ENCODE measurements at places on chromosomes 11 and 22.

DNA sequence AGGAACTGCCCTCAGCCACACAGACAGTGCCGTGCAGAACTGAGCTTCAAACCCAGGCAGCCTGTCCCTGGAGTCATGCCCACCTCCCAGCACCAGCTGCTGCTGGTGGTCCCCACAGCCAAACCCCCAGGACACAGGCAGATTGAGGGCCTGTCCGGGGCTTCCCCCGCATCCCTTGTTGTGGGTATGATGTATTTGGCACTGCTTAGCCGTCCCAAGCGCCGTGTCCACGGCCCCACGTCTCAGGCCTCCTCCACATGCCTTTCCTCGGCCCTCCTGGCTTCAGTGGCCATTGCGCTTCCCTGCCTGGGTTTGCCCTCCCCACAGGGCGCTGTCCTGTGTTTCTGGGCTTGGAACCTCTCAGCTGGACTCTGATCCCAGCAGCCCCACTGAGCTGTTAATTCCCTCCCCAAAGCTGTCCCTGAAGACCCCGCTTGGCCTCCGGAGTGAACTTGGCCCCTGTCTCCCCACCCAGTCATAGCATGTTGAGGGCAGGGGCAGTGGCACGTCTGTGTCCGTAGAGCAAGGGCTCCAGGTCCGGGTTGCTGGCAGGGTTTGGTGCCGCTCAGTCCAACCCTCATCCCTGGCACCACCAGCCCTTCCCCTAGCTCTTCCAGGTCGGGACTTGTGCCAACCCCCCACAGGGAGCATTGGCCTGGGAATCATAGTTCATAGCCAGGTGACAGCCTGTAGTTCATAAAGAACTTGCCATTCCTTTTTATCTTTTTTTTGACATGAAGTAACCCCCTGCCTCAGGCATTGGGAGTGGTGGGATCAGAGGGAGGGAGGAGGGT, 34.5 kb upstream of the TEF start:
- DNase-seq = no peak

GRCh38 chr22:17411213-17411612, 42.0 kb downstream of the CECR2 start:
- DNase-seq = no peak

GRCh38 chr22:40108396-40108795, 69.3 kb upstream of the TNRC6B start:
- no peak for DNase-seq

DNA sequence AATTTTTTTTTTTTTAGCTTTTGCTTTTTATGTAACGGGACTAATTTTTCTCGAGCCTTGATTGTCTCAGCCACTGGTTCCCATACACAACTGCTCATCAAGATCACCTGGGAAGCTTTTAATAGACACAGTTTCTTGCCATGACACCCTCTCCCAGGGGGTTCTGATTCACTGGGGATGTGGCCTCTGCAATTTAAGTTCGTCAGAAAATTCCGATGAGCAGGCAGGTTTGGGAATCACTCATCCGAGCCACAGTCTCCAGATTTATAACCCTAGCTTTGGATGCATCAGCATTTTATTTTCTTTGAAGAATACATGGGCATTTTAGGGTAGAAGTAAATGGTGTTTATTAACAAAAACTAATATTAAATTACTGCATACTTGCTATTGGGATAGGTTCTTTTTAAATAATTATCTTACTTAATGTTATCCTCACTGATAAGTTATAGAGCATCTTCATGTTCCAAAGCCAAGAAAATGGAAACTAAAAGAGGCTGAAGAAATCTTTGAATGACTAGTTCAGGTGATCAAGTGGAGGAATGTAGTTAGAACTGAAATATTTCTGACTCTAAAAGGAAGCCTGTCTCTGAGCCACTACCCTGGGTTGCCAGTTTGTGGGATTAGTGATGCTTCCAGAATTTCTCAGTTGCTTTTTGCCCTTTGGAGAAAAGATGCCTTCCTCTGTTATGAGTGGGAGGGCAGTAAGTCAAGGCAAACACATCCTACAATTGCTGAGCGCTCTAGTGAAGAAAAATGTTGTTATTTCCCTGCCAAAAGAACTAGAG, 319.0 kb downstream of the DDX10 start:
- no peak for DNase-seq

GRCh38 chr11:9596926-9597464, 23.5 kb downstream of the WEE1 start:
- no peak for DNase-seq

- DNase-seq = peak; percentile 50
Observed at GRCh38 chr22:42801252-42802080, 55.6 kb downstream of the ARFGAP3 start.

- DNase-seq = no peak
Observed at GRCh38 chr22:48576333-48577013, 1251.2 kb downstream of the BRD1 start.

DNA sequence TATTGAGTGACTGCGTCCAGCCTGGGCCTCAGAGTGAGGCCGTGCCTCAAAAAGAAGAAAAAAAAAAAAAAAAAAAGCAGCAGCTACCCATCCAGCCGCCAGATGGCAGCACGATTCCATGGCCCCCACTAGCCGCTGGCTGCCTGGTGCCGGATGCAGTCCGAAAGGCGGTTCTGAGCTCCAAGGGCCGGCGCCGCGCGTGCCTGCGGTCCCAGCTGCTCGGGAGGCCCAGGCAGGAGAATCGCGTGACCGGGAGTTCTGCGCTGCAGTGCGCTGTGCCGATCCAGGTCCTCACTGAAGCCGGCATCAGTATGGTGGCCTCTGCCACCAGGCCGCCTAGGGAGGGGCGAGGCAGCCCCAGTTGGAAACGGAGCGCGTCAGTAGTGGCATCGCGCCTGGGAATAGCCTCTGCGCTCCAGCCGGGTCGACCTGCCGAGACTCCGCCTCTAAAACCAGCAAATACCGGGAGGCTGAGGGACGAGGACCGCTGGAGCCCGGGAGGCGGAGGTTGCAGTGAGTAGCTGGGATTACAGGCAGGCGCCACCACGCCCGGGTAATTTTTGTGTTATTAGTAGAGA, 19.3 kb downstream of the SCARF2 start:
- DNase-seq = peak; percentile 88

DNA sequence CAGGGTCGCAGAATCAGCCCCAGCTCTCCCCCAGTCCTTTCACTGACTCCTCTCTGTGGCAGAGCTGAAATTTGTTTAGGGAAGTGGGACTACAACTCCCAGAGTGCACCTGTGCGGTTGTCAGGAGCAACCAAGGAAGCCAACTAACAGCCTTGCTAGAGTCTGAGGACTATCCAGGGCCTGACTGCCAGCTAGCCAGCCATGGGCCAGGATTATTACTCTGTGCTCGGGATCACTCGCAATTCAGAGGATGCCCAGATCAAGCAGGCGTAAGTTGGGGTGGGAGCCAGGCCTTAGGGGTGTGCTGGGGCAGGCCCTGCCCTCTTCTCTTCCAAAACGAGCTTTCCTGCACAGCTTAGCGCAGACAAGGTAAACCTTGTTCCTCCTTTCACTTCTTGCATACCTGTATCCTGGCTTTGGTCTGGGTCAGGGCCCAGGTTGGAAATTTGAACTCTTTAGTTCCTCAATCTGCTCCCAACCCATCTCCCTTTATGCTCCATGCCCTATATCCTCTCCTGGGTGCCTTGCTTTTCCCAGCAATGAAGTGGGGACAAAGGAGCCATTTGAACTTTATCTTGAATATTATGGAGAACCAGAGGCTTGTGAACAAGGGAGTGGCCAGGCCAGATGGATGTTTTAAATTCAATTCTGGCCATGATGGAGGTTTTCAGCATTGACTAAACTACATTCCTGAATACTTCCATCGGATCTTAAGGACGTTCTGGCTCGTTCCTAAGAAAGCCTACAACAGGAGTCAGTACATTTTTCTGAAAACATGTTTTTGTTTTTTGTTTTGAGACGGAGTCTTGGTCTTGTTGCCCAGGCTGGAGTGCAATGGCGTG, at the start of gene DNAJB13:
Gene DNAJB13 (plus strand): TSS at position 158 of the 842 bp plus-strand sequence. CDS start 44 bp downstream, at position 202.
- DNase-seq = no peak

GRCh38 chr11:116636341-116636929, 136.4 kb downstream of the BUD13 start:
- peak; percentile 46 for DNase-seq

GRCh38 chr11:100816823-100817222, 129.7 kb downstream of the ARHGAP42 start:
- no peak for DNase-seq

DNA sequence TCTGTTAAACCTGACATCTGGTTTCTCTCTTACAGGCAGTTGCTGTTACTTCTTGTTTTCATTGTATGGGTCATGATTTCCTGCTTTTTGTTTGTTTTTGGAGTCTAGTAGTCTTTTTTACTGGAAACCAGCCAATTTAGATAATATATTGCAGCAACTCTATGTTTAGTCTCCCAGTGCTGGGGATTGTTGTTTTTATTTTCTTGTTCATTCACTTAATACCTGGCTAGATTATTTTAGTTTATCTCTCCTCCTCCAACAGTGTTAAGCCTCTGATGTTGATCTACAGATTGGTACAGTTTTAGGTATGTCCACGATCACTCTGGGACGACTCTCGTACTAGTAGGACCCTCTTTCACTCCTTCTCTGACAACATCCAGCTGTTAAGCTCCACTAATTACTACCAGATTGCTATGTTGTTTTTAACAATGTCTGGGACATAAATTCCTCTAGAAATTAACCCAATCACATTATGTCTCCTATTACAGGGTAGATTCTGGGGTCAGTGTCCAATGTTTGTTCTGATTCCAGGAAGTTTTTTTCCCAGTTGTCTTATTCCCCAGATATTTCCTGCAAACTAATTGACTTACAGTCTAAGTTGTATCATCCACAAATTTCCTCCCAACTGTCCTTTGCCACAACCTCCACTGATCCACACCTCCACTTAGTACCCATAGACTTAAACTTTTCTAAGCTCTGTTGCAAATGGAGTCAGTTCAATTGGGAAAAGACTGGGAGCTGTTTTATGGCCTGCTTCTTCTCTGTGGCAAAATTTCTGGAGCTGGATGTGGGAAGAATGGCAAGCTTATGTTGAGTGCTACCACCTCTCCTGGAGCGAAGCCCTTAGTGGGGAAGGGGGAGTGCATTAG, 1280.6 kb upstream of the CNTN5 start:
- no peak for DNase-seq

DNA sequence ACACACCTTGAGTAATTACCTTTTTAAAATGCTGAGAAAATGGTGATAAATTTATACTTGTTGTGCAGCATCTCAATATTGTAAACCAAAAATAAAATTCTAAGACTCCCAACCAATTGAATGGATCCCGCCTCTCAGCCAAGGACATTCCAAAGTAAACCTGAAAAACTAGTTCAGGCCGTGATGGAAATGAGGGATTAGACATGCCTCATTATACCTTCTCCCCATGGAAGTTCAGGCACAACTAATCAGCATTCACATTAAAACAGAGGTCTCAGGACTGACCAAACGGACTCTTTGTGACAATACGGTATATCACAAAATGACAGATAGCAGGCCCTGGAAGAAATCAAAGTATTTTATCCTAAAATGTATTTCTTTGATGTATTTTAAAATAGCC, 907.4 kb upstream of the RAG2 start:
- no peak for DNase-seq

Measured in coronary artery (tissue), 2 donors.